ENCODE measurements at places on chromosomes 7 and 10.

GRCh38 chr10:103295374-103296015, 18.6 kb downstream of the INA start:
- DNase-seq, result peak; percentile 41

DNA sequence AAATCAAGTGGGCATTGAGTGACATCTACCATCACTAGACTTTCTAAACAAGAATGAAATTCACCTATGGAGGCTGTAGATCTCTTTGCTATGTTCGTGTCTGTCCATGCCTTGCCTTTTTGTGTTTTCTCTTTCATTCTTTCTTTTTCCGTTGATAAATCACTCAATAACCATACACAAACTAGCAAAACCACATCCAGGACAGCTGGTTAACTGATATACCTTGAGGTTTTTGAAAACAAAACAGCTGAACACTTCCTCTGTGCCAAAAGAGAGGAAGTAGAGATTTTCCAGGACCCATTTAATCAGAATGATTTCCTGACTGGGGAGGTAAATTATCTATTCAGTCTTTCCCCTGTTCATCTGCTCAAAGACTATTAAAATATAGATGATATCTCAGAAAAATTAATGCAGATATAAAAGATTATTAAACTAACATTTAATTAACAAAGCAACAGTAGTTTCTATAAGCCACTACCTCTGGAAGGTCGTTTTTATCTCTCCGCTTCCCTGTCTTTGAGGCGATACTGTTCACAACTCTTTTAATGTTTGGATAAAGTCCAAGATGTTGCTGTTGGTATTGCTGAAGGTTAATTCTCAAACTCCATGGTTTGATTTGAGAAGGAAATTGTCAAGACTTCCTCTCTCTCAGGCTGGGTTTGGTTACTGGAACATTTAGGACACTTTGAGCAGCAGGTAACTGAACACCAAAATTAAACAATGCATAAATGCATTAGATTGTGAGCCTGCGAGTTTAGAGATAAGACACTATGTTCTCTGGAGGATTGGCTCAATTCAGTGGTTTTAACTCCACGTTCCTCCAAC, 24.4 kb upstream of the C10orf67 start:
- DNase-seq, result no peak

- peak; percentile 86 for DNase-seq
Measured at GRCh38 chr7:106062521-106062931, 49.6 kb downstream of the SYPL1 start.

DNA sequence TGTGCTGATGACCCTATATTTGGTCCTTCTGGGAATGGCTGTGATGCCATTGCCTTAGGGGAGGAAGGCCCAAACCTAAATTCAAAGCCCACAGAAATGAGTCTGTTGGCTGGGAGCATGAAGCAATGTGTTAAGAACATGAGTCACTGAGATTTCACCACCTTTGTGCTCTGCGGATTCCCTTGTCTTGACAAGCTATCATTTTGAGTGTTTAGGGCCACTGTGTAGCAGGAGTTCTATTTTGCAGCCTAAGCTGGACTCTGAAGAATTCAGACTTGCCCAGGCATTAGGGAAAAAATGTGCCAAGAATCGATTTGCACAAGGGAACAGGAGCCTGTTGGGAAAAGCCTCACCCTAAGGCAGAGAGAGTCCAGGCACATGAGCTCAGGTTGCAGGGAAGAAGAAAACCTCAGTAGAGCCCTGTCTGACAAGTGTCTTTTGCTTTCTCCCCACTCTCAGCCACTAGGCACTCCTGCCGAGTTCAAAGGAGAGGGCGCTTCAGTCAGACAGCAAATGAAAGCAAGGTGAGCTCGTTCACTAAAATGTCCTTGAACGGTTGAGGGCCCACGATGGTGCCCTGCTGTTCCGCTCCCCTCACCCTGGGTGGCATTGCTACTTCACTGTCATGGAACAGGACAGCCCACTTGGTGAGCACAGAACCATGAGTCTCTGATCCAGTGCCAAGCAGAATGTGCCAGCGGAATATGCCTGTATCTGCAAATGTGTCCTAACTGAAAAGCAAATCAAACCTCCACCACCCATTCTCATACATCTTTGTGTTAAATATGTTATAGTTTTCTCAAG, 93.6 kb downstream of the PRLHR start:
- DNase-seq, result peak; percentile 99

GRCh38 chr10:118369641-118370205, 27.6 kb upstream of the FAM204A start:
- peak; percentile 65 for DNase-seq

DNA sequence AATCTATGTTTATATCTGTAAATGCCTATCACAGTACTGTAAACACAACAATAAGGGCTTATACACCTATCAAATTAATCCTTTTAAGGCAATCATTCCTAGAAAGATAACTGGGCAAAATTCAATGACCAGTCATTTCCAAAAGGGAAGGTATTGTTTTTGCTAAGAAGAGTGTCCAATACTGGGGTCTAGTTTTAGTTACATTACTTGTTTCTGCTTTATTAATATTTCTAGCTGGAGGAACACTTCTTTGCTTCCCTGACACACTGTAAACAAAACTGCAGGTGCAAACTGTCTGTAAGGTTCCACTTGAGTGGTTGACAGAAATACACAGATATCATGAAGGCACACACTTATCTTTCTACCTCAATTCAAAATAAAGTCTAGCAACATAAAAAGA, 84.2 kb upstream of the FAM133B start:
- no peak for DNase-seq

- DNase-seq, result peak; percentile 22
Measured at GRCh38 chr7:148738737-148739535, 40.2 kb downstream of the CUL1 start.

GRCh38 chr7:45699726-45700390, 125.7 kb downstream of the ADCY1 start:
- no peak for DNase-seq

GRCh38 chr7:129522088-129522970, 20.0 kb downstream of the SMKR1 start:
- DNase-seq, result peak; percentile 33

DNA sequence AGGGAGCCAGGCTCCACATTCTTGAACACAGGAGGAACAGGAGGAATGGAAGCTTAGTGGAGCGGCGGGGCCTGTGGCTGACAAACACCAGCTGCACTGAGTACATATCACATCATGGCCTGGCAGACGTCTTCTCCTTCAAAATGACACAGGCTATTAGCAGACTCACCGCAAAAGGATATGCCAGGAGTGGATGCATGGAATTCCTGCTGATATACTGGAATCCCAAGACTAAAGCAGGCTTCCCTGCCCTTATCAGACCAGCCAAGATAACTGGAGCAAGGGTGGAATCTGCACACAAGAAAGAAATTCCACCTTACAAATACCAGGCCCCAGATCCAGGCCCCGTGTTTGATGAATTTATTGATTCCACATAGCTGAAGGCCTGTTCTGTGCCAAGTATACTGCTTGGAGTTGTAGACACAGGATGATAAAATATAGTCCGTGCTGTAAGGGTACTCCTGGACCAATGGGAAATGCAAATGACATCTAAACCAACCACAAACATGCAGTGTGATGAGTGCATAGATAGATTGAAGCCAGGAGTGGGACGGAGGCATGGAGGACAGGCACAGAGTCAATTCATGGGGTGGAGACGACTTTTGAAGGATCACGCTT, 480.5 kb upstream of the ZMIZ1 start:
- DNase-seq, result no peak

- peak; percentile 40 for DNase-seq
Measured at GRCh38 chr7:106384373-106384772, 99.6 kb upstream of the NAMPT start.

- peak; percentile 49 for DNase-seq
Measured at GRCh38 chr10:101438881-101439391, 85.0 kb downstream of the BTRC start.

DNA sequence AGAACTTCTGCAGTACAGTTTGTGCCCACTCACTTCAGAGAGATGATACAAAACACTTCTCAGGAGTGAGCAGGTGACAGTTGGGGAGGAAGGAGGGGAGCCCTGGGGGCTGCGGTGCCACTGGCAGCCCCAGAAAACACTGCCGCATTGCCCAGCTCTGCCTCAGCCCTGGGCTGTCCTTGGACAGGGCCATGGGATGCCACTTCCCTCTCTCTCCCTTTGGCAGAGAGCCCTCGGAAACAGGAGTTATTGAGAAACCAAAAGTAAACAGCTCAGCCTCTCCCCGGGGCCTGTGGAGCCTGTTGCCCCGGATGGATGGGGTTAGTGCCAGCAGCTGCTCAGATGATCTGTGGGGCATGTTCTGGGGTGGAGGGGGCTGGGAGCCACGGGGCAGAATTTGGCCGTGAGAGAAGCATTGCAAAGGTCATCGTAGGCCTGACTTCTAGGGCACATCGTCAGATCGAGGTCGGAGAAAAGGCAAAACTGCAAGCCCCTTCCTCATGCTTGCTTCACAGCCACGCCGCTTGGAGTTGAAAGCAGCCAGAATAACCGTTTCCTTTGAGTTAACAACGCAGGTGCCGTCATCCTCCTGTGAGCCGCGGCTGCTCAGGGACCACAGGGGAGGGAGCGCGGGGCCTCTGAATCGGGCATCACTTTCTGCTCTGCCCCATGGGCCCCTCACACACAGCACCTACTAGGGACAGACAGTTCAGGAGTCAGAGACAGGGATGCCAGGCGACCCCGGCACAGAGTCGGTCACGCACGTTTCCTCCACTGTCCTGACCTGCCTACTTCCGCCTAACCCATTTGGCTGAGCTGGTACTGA, 256.4 kb downstream of the CAMK1D start:
- DNase-seq, result peak; percentile 79

GRCh38 chr10:23493711-23494110, 54.8 kb downstream of the OTUD1 start:
- no peak for DNase-seq

GRCh38 chr7:138546064-138546619, 86.1 kb downstream of the TRIM24 start:
- DNase-seq, result no peak

- DNase-seq, result no peak
Measured at GRCh38 chr7:70505468-70505867, 626.5 kb upstream of the GALNT17 start.

DNA sequence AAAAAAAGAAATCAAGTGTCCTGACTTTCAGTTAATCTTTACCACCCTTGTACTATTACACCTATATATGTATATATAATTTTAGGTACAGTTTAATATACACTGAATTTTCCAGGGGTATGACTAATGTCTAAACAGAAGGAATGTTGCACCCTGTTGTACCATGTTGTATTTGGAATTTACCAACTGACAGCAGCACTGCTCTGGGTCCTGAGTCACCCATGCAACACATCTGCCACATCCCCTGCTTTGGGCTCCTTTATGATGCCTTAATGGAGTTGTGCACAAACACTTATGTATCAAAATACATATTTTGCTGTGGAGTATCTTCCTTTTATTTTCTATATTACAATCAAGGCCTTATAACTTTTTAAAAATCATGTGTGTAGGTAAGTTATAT, 21.2 kb downstream of the YAE1 start:
- peak; percentile 68 for DNase-seq

GRCh38 chr10:47156873-47157272, 143.1 kb upstream of the GDF10 start:
- DNase-seq, result no peak

GRCh38 chr7:100019908-100020307, 4.5 kb downstream of the ZKSCAN1 start:
- no peak for DNase-seq

DNA sequence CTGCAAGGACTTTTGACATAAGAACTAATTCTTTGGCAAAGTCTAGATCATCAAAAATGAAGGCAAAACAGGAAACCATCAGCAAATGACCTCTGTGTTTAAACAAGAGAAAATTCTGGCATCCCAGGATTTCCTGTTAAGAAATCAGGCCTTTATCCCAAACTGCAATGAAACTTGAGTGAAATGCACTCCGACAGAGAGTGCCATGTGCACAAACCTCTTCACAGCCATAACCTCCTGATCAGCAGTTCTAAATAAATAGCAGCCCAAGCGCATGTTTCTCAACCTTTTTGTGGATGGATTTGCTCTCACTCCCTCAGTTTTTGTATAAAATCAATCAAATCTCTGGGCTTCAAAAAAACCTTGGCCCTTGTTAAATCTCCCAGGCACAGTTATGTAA, 107.7 kb upstream of the EEPD1 start:
- DNase-seq, result no peak

DNA sequence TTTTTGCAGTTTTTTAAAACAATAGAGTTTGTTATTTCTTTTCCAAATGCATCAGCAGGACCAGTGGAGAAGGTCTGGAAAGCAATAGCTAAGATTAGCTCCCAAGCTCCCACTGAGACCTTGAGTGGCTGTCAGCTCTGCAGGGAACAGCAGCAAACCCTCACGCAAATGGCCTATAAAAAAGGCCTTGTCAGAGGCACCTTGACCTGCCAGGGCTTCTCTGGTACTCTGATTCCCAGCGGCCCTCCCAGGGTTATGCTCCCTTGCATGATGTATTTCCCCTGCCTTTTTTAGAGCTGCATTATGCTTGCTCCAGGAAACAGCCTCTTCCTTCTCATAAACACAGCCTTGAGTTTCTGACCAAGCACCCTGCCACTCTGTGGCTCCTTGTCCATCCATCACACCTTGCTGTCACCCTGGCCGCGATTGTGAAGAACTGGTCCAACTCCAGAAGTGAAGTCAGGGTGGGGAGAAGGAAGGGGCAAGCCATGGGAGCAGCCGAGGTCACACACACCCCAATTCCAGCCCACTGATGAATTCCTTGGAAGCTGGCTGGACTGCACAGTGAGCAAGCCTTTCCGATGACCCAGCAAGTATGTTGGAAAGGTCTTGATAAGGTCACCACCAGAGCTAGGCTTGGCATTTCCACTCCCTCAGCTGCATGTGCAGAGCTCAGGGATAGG, 35.3 kb upstream of the NKX2-3 start:
- no peak for DNase-seq

DNA sequence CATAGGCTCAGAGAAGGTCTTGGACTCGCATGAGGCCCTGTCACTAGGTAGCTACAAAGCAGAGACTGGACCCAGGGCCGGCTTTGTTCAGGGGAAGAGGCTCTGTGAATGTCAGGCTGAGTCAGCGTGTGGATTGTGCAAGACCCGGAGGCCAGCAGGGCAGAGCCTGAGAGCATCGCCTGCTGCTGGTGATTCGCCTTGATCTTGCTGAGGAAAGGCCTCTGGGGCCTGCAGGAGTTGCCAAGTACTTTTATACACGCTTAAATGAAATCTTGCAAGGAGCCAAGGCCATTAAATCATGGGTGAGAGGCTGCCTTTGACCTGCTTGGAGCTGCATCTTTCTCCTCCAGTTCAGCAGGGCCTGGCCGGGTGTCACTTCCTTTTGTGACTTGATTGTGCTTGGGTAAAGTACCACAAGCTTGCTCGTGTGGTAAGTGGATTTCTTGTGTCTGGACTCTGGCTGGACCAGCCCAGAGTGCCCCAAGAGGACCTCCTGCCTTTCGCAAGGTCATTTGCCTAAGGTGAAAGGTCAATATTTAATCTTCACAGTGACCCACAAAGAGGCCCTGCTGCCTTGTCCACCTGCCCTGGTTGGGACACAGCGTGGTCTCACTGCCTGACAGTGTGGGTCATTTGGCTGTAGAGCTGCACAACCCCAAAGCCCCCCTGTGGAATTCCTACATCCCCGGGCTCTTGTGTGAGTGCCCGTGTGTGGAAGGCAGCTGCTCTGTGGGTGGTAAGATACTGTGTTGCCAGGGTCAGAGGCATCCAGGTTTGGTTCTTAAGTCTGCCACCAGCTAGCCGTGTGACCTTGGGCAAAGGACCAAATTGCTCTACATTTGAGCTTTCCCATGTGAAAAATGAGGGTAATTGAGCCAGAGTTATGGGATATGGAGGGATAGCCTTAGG, 38.6 kb upstream of the SH2D4B start:
- DNase-seq, result peak; percentile 98

- DNase-seq, result no peak
Measured at GRCh38 chr10:13512564-13512963, 16.2 kb downstream of the BEND7 start.

GRCh38 chr10:97050205-97050745, 135.5 kb downstream of the SLIT1 start:
- no peak for DNase-seq

GRCh38 chr7:17472939-17473338, 174.5 kb downstream of the AHR start:
- DNase-seq, result no peak

Data from epithelial cell of esophagus (primary cell).